Brain (organoid and tissue), 16 donors: ENCODE measurements at places on chromosomes 1 and 21.
A peak's percentile ranks its signal among the peaks of the same experiment; 100 is the strongest.

- no peak for DNase-seq
Observed at GRCh38 chr1:33388805-33389771, 41.8 kb downstream of the PHC2 start.

DNA sequence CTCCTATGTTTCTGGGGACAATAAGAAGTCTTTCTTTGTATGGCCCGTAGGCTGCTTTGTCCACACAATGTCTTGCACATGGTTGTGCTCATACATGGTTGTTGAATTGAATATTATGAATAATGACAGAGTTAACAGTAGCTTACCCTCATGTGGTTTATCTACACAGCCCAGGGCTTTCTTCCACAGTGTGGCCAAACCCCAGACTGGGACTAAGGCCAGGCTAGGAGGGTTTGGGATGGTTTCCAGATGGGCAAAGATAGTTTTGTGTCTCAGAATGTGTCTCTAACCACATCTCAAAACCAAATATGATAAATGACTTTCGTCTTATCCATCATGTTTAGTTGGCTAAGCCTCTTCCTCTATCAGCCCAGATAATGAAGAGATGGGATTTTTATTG is 65.2 kb downstream of the CACNA1E start:
- DNase-seq = no peak

- DNase-seq = no peak
Observed at GRCh38 chr1:156198831-156199349, 5.0 kb downstream of the SLC25A44 start.

GRCh38 chr21:38351961-38352521 is 95.2 kb downstream of the KCNJ15 start:
- DNase-seq = no peak

- no peak for DNase-seq
Observed at GRCh38 chr1:240151136-240151735, 59.6 kb downstream of the FMN2 start.

DNA sequence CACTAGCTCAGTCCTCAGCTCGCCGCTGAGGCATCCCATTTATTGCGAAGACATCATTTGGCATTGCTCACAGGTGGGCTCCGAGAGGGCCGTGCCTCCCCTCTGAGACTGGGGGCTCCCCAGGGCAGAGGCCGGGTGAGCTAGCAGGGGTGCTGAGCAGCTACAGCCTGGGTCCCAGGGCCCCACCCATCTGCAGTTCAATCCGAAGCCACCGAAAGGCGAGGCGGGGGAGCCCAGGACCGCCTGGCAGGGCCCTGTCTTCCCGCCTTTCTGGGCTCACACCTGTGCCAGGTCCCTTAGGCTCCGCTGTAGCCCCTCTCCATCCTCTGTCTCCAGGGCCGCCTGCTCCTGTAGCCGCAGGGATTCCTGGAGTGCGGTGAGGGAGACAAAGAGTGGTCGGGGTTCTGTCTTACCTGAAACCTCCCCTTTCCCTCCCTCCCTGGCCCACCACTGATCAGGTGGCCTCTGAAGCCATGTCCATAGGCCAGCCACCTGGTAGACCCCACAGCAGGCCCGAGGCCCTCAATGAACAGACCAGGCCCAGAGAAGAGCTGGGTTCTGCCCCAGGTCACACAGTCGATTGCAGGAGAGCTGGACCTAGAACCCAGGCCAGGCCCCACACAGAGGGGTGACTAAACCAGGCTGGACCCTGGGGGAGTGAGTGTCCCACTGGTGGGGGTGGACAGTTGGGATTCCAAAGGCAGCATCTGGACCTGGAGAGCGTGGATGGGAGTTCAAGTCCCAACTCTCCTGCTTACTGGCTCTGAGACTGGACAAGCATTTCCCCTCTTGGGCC is 18.1 kb upstream of the NBPF1 start:
- DNase-seq = no peak

GRCh38 chr1:22801761-22802160 is 91.1 kb downstream of the EPHB2 start:
- peak; percentile 86 for DNase-seq

DNA sequence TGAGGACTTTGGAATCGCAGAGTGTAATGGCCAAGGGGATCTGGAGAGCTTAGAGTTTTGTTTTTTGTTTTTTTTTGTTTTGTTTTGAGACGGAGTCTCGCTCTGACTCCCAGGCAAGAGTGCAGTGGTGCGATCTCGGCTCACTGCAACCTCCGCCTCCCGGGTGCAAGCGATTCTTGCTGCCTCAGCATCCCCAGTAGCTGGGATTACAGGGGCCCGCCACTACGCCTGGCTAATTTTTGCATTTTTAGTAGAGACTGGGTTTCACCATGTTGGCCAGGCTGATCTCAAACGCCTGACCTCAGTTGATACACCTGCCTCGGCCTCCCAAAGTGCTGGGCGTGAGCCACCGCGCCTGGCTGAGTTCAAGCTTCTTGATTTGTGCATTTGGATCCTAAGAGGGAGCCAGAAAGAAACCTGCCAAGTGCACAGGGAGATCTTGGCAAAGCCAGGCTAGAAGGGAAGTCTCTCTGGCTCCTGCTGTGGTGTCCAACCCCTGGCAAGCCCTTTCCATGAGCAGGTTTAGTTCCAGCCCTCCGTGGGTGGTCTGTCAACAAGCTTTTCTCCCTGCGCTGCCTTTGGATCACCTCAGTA is 852 bp downstream of the FAAH start:
- peak; percentile 33 for DNase-seq

GRCh38 chr1:178619042-178619927 is 105.8 kb upstream of the RALGPS2 start:
- DNase-seq = peak; percentile 86

- no peak for DNase-seq
Observed at GRCh38 chr1:7991504-7992440, 30.3 kb downstream of the PARK7 start.

GRCh38 chr21:24163539-24163938 is 1443.7 kb downstream of the MRPL39 start:
- DNase-seq = peak; percentile 18

DNA sequence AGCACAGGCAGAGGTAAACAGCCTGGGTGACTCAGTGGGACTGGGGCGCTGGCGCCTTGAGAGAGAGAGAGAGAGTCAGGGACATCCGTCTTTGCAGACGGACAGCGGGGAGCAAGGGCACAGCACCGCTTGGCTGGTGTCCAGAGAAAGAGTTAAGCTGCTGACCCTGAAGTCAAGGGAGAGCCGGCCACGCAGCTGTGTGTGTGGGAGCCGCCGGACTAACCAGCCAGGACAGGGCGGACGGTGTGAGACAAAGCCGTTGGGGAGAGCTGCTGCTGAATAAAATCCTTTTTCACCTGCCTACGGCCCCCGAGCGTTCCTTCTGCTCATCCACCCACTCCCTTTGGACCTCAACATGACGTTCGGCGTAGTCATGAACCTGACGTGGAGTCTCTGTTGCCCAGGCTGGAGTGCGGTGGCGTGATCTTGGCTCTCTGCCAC is 14.5 kb downstream of the CFAP74 start:
- no peak for DNase-seq

- peak; percentile 73 for DNase-seq
Observed at GRCh38 chr1:25926731-25927496, 20.7 kb upstream of the STMN1 start.

DNA sequence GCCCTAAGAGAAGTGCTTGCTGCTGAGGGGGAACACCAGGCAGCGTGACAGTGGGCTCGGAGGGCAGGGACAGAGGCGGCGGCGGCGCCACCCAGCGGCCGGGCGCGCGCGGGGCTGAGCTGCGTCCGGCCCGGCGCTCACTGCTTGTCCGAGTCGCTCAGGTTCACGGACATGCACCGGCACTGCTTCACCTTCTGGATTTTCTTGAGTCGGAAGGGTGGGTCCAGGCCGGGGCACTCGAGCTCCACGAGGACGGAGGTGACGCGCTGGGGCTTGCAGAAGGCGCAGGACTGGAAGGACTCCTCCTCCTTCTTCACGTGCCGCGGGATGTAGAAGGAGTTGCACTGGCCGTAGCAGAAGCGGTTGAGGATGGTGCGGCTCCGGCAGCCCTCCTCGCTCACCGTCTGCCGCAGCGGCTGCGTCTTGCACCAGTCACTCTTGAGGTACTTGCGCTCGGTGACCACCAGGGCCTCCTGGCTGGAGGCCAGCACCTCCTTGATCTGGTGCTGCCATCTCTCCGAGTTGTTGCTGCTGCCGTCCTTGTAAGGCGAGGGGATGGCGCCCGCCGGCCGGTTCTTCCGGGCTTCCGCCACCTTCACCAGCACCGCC is 119.0 kb downstream of the GREM2 start:
- peak; percentile 28 for DNase-seq

DNA sequence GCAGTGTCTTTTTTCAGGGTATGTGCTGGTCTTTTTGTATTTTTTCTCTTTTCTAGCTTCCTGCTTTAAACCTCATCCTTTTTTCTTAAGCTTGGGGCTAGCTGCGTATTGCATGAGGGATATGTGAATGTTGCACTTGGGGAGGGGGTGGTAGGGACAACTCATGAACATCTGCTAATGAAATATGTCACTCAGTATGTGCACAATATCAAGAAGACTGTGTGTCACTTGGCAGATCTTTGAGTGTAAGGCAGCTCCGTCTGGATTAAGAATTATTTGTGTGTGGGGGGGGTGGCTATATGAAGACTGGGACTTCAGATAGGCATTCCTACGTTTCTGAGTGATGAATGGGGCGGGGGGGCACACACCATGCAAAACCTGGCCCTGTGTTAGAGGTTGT is 170.4 kb upstream of the CACNA1E start:
- peak; percentile 21 for DNase-seq

DNA sequence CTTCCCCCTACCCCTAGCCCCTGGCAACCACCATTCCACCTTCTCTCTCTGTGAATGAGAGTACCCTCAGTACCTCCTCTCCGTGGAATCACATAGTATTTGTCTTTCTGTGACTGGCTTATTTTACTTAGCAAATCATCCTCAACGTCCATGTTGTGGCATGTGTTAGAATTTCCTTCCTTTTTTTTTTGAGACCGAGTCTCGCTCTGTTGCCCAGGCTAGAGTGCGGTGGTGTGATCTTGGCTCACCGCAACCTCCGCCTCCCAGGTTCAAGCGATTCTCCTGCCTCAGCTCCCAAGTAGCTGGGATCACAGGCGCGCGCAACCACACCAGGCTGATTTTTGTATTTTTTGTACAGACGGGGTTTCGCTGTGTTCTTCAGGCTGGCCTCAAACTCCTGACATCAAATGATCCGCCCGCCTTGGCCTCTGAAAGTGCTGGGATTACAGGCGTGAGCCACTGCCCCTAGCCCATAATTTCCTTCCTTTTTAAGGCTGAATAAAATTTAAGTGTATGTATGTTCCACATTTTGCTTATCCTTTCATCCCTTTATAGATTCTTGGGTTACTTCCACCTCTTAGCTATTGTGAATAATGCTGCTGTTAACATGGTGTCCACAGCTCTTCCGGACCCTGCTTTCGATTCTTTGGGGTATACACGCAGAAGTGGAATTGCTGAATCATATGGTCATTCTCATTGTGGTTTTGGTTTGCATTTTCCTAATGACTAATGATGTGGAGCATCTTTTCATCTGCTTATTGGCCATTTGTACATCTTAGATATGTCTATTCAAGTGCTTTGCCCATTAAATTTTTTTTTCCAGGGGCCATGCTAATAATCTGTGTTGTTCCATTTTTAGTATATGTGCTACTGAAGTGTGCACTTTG is 32.3 kb downstream of the ERRFI1 start:
- DNase-seq = no peak

GRCh38 chr1:235060607-235061470 is 67.8 kb downstream of the TOMM20 start:
- peak; percentile 62 for DNase-seq

DNA sequence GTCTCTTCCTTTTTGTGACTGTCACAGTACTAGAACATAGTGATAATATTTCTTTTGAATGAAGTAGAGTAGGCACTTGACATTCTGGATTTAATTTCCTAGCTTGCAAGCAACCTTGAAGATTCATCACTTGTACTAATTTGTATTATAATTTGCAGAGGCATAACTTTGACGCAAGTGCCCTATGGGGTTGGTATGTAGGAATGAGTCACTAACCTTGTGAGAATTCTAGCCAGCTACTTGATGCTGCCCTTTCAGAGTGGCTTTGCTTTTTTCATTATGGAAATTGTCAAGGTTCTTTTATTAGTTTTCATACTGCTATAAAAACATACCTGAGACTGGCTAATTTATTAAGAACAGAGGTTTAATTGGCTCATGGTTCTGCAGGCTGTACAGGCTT is 13.7 kb upstream of the DPH5 start:
- no peak for DNase-seq
